ENCODE measurements at places on chromosomes 16 and 17. TPM values are rescaled to one million over a fixed set of nuclear protein-coding genes. Genes with fewer than 3 reads are reported as not detected.

CRYBA1 gene
- total RNA-seq = not detected

ABCA5 gene
- 2.4 TPM for total RNA-seq

ATF7IP2 gene
- total RNA-seq = 6.3 TPM

OTOP3 gene
- not detected for total RNA-seq
